ENCODE measurements at places on chromosomes 7 and 10. TPM values are rescaled to one million over a fixed set of nuclear protein-coding genes. Genes with fewer than 3 reads are reported as not detected.

The POMZP3 gene
- 9.6 TPM for total RNA-seq

The VWDE gene
- total RNA-seq = 4.4 TPM

The CREB5 gene
- not detected for total RNA-seq

The DIP2C gene
- 2.8 TPM for total RNA-seq

The EPHA1 gene
- 0.66 TPM for total RNA-seq

The TCF7L2 gene
- total RNA-seq = 0.59 TPM

The SLC29A4 gene
- 0.12 TPM for total RNA-seq

The PLAU gene
- 1.1 TPM for total RNA-seq

The PLPP4 gene
- not detected for total RNA-seq

The GPRIN2 gene
- not detected for total RNA-seq

The NPTX2 gene
- not detected for total RNA-seq

The KEL gene
- 0.76 TPM for total RNA-seq

The TMEM213 gene
- 4.6 TPM for total RNA-seq

The TMEM176B gene
- total RNA-seq = not detected

The FLNC gene
- 0.02 TPM for total RNA-seq

The TET1 gene
- 1.7 TPM for total RNA-seq
